ENCODE measurements at places on chromosomes 12 and 14.

- DNase-seq: no peak
These were observed 247.4 kb downstream of the SYT10 start for GRCh38 chr12:33192226-33192625.

DNA sequence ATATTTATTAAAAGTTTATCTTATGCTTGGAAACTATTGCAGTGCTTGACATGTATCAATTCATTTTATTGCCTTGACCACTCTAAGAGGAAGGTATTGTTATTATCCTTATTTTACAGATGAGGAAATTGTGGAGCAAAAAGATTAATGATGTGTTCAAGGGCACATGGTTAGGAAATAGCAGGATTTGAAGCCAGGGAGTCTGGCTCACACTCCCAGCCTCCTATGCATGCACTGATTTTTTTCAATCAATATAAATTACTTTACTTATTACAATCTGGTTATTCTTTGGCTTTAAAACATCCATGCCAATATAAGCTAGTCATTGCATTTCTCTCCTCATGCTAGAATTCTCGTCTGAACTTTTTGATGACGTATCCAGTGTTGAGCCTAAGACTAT is 94.2 kb upstream of the TBX5 start:
- DNase-seq: no peak

DNA sequence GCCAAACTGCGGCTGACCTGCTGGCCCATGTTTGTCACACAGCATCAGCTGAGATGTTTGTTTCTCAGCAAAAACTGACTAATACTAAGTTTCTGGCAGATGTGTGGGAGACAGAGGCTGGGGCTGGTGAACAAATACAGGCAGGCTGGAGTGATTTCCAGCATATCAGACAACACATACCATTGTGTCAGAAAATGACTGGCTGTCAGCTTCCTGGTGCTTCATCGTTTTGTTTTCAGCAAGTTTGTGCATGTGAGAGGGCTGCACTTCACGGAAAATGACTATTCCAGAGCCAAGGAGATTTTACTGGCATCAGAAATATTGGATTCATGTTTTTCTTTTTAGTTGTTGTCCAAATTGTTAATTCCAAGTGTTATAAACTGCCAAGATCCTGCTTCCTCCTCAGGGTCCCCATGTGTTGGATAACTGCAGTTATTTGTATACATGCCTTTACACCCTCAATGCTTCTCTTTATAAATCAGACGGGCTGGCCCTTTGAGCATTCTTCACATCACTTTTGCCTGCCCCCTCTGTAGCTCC is 145.7 kb downstream of the GALC start:
- DNase-seq: no peak

GRCh38 chr12:15996254-15996653 is 85.1 kb downstream of the DERA start:
- DNase-seq: peak; percentile 54

GRCh38 chr12:31620311-31620710 is 29.4 kb upstream of the DENND5B start:
- peak; percentile 41 for DNase-seq

- peak; percentile 82 for DNase-seq
These were observed 86.9 kb upstream of the IGF1 start for GRCh38 chr12:102567031-102567985.

DNA sequence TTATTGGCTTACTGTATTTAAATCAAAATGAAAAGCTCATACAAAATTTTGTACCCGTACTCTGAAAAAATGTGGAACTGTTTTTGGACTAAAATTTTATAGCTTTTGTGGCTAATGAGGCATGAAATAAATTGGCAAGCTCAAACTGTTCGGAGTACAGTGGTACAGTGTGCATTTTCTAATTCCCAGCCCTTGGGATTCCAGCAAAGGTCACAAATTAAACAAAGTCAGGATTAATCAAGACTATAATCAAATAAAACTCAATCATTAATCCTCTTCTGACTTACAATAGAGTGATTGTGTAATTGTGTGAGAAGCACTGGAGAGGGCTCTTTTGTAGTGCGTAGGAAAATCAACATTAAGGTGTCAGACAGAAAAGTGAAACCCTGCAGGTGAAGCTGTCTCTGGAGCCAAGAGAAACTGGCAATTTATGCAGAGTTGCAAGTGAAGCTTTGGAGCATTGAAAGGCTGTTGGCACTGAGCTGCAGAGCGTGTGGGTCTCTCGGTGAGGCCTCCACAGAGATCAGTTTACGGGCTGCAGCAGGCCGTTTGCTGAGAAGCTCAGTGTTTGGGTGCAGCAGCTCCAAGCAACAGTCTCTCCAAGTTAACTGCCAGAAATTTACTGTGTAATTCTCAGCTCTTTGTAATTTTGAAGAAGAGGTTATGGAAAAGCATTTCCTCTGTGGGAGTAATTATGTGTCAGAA is 275.9 kb downstream of the FBXL14 start:
- DNase-seq: peak; percentile 50

GRCh38 chr14:53310412-53310811 is 157.3 kb upstream of the DDHD1 start:
- no peak for DNase-seq

- peak; percentile 18 for DNase-seq
These were observed 20.4 kb downstream of the YAF2 start for GRCh38 chr12:42217656-42218055.

All from renal cortical epithelial cell (primary cell).